Left colon (tissue), 2 donors: ENCODE measurements at places on chromosomes 7 and 10.

- DNase-seq: no peak
These were observed 102.6 kb downstream of the GLI3 start for GRCh38 chr7:42134276-42134876.

GRCh38 chr10:78802866-78803265 is 265.9 kb upstream of the ZMIZ1 start:
- DNase-seq: peak; percentile 20

- peak; percentile 81 for DNase-seq
These were observed 17.8 kb upstream of the PDLIM1 start for GRCh38 chr10:95308389-95309302.

DNA sequence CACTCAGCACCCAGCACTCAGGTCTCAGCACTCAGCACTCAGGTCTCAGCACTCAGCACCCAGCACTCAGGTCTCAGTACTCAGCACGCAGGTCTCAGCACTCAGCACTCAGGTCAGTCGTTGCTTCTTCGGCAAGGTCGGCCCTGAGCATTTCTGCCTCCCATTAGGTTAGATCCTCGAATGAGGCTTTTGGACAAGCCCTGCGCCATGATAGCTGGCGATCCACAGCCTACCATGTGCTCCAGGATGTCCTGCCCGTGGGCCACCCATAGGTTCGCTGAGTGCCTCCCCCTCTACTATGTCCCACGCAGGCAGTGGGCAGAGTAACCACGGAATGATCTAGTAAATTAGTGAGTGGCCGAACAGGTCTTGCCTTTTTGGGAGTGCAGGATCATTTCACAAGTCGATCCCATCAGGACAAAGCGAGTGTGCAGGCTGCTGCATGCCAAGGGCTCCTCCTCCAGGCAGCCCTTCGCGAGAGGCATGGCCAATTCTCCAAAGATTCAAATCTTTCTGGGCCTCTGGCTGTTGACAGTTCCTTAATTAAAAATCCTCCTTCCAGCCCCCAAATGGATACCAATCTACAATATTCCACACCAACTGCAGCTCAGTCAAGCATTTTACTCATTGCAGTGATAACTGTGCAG is 206.3 kb downstream of the ADARB2 start:
- DNase-seq: no peak

DNA sequence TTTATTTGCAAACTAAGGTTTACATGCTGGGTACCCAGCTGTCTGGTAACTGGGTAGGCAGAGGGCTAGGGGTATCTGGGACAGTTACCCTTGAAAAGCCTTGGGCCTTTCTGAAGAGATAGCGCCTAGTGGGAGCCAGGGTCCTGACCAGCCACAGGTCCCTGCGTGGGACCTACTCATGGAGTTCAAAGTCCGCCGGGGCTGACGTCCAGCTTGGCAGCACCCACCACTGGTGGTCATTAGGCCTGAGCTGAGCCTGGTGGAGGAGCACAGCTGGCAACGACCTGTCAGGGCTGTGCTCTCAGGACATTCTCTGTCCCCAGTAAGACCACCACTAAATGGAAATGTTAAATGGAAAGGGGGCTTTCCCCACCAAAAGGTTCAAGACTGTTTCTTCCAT is 20.0 kb downstream of the GUSB start:
- DNase-seq: no peak
